ENCODE measurements at places on chromosomes 4 and X.

GRCh38 chr4:133777661-133778060 is 423.9 kb downstream of the PABPC4L start:
- no peak for DNase-seq

GRCh38 chr4:145319751-145320150 is 139.4 kb upstream of the OTUD4 start:
- no peak for DNase-seq

- DNase-seq, result no peak
These were observed 39.0 kb upstream of the CD99 start for GRCh38 chrX:2652106-2652505.

- DNase-seq, result no peak
These were observed 49.0 kb downstream of the SYTL5 start for GRCh38 chrX:38055170-38055847.

DNA sequence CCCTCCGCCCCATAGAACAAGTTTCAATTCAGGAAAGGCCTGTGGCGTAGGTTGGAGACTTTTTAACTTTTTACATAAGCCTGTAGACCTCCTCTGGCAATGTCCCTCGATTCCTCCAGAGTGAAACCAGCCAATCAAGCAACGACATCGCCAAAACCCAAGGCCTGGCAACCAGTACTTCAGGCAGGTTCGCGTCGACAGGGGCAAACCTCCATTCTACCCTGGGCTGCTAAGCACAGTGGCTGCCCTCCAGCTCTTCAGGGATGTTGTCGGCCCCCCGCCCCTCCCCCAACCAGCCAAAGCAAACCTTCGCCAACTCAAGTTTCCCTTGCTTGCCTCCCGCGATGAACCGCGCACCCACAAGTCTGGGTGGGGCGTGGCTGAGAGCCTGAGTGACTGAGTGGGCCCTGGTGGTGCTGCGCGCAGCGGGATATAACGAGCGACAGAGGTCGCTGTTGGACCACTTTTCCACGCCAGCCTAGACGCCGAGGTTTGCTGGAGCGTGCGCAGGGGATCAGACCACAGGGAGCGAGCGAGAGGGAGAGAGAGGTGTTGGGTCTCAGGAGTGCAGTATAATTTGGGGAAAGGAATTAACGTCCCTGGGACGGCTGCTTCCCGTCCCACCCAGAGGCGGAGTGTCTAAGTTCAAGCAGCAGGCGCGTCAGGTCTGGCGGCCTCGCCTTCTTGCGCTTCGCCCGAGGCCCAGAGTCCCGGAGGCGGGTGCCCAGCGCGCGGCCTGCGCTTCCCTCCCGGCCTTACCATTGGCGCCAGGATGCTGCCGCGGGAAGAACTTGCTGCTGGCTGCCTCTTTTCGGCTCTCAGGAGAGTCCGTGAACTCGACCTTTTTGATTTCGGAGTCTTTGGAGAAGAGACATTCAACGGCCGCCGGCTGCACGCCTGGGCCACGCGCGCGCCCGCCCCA is 9.0 kb upstream of the PITX2 start:
- peak; percentile 92 for DNase-seq
